ENCODE measurements at places on chromosomes 16 and 17.
A peak's percentile ranks its signal among the peaks of the same experiment; 100 is the strongest.

GRCh38 chr16:64469906-64470702 is 651.8 kb downstream of the CDH11 start:
- DNase-seq = no peak

DNA sequence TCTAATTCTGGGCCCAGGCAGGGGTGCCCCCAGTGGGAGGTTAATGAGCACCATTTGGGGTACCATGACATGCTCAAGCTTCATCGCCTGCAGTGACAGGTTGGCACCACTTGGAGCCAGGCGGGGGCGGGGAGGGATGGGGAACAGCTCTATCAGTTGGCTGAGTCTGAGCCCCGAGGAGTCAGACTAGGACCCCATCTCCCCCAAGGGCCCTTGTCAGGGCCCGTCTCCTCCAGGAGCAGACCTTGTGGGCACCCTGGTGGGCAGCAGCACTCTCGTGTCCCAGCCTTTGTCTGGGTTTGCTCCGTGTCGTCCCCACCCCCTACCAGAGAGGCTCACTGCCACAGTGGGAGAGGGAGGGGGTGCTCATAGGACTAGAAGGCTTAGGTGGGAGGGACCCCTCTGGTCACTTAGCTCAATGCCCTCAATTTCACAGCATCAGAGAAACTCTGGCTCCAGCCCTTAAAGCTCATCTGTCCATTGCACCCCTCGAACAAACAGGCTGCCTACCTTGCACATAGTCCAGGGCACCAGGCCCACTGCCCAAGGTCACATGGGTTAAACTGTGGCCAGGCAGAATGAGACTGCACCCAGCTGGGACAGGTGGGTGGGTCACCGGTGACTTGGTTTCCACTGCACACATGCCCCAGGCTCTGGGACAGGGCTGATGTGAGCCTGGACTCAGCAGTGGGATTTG is 4.1 kb downstream of the PPP1R9B start:
- no peak for DNase-seq

GRCh38 chr17:33056399-33057146 is 64.9 kb downstream of the SPACA3 start:
- no peak for DNase-seq

- DNase-seq = no peak
These were observed 5.3 kb downstream of the KRT28 start for GRCh38 chr17:40794466-40794865.

- DNase-seq = no peak
These were observed 19.9 kb upstream of the TCF25 start for GRCh38 chr16:89853306-89853993.

- no peak for DNase-seq
These were observed 9.7 kb downstream of the PSMB3 start for GRCh38 chr17:38762231-38762630.

DNA sequence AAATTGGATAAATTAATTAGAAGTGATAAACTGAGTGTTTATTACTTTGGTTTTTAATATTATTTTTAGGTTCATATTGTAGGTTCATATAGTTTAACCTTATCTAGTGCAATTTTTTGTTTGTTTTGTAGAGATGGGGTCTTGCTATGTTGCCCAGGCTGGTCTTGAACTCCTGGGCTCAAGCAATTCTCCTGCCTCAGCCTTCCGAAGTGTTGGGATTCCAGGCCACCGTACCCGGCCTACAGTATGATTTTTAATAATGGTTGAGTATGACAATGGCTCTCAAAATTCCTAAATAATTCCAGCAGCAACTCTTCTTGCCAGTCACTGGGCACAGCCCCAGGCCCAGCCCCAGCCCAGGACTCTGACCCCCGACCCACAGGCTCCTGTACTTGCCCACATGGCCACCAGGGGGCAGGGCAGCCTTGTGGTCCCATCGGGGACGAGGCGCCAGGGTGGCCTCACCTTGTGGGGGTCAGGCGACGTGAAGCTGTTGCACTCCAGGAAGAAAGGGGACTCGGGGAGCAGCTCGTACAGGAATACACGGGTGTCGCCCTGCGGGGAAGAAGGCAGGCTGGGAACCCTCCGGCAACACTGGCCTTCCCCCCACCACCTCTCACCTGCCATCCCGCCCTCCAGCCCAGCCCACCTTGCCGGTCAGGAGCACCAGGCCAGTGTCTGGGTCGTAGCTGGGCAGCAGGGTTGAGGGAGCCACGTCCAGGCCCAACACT is 7.9 kb upstream of the PAM16 start:
- peak; percentile 66 for DNase-seq

DNA sequence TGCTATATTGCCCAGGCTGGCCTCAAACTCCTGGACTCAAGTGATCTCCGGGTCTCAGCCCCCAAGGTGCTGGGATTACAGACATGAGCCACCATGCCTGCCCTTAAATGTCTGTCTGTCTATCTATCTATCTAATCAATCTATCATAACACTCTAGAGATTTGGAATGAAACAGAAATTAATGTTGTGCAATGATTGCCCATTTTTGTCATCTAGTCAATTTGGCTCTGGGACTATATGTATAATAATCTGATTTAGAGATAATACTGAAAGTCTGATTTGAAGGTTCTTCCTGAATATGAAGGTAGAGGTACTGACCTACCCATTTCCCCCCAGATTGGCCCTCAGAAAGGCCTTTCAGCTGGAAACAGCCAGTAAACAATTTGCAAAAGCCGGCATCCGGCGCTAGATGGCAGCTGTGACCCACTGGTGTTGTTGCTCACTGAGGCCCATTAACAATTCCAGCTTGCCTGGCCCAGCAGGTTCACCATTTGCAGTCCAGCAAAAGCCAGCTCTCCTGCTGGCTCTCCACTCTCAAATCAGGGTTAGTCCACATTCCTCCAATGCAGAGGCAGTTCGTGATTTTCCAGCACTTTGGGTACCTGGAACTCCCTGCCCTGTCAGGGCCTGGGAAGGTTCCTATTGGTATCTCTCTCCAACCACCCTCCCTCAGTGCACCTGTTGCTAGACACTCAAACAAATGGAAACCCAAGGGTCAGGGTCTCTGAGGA is 22.9 kb upstream of the C16orf87 start:
- peak; percentile 55 for DNase-seq

DNA sequence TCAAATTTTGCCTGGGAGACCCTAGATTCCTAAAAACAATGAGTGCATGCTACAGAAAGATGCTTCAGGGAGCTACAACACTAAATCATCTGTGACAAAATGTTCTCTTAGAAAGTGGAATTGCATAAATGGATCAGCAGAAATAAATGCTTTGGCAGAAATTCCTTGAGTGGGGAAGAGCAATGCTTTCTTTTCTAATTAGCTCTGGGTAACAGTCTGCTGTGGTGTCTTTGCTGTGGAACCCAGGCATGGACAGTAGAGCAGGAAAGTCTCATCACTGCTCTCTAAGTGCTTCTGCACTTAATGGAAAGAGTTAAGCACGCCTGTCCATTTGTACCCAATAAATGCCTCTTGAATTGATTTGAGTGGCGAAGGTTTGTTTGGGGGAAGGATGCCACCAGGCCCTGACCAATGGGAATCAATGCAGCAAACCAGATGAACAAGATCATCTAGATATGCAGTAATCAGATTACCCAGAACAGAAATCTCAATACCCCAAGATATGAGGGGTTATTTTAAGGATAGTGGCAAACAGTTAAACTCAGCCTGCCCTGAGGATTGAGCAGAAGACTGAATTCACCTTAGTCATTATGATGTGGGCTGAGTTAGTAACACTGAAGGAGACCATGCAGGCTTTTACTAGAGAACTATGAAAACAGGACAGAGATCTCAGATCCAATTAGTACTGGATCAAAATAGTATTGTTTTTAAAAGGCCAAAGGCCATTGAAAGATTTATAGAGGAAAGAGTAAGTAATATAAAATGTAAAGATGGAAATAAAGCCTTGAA is 13.6 kb downstream of the HLF start:
- DNase-seq = no peak

GRCh38 chr17:44487170-44487569 is 16.0 kb downstream of the GPATCH8 start:
- no peak for DNase-seq

GRCh38 chr17:47695429-47696376 is 1.7 kb downstream of the TBKBP1 start:
- DNase-seq = no peak

GRCh38 chr17:70261170-70261569 is 91.8 kb downstream of the KCNJ2 start:
- DNase-seq = no peak

GRCh38 chr16:23369416-23369815 is 67.3 kb downstream of the SCNN1B start:
- no peak for DNase-seq

- no peak for DNase-seq
These were observed 175.9 kb downstream of the IRF8 start for GRCh38 chr16:86074651-86075487.

GRCh38 chr17:49362723-49363117 is 670 bp upstream of the ZNF652 start:
- DNase-seq = no peak

DNA sequence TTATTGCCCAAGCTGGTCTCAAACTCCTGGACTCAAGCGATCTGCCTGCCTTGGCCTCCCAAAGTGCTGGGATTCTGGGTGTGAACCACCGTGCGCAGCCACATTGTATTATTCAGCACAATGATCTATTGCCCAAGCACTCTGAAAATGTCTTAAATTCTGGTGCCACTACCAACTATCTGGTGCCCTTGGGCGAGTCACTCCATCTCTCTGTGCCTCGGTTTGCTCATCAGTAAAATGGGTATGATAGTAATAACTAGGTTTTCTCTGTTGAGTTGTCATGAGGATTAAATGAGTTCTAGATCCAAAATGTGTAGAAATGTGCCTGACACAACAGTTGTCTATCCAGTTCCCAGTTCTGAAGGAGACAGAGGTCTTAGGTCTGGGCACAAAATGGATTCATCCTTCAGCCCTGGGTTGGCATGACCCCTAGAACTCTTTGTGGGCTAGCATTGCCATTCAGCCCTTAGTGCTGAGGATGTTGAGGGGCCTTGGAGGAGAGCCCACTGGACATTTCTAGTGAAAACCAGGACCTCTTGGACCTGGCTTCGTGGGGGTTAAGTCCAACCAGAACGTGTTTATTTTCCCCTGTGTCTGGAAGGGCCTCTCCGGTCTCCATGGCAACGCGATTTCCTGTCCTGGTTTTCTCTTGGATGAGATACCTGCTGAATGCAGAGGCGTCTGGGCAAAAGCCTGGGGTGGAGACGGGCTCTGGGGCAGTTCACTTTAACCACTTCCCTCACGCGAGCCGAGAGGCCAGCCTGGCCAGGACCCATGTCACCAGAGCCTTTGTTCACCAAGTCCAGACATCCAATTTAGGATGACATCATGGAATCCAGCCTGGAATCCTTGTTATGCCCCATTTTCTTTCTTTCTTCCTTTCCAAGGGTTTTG is 43.7 kb upstream of the TNRC6A start:
- no peak for DNase-seq

- no peak for DNase-seq
These were observed 14.6 kb upstream of the CSNK1D start for GRCh38 chr17:82287868-82288801.

DNA sequence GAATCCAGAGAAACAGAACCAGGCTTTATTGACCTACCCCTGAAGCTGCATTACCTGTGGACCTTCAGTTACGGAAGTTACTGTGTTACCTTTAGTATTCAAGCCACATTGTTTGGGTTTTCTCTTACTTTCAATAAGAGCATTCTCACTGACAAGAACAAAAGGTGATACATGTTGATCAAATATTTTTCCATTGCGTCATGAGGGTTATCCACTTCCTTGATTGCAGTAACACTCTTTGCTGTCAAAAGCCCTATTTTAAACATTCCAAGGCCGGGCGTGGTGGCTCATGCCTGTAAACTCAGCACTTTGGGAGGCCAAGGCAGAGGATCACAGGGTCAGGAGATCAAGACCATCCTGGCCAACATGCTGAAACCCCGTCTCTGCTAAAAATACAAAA is 28.6 kb upstream of the PAFAH1B1 start:
- DNase-seq = no peak

DNA sequence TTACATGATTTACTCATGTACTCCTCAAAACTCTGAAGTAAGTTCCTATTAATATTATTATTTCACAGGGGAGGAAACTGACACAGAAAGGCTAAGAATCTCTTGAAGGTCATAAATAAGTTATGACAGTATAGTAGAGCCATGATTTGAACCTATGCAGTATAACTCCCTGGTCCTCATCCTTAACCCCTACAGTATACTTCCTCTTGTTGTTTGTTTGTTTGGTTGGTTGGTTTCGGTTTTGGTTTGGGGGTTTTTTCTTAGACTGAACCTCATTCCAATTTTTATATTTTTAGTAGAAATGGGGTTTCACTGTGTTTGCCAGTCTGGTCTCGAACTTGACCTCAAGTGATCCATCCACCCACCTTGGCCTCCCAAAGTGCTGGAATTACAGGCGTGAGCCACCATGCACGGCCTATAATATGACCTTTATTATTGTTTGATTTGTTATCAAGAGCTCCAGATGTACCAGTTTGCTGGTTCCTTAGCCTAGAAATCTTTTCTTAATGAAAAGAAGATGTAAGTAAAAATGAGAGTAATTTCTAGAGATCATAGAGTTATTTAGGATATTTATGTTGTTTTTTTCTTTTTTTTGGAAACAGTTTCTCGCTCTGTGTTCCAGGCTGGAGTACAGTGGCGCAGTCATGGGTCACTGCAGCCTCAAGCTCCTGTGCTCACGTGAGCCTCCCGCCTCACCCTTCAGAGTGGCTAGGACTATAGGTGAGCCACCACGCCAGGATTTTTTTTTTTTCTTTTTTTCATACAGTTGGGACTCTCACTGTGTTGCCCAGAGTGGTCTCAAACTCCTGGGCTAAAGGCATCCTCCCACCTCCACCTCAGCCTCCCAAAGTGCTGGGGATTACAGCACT is 4.8 kb downstream of the PRR11 start:
- no peak for DNase-seq

GRCh38 chr17:63445571-63445953 is 544 bp downstream of the CYB561 start:
- peak; percentile 55 for DNase-seq

DNA sequence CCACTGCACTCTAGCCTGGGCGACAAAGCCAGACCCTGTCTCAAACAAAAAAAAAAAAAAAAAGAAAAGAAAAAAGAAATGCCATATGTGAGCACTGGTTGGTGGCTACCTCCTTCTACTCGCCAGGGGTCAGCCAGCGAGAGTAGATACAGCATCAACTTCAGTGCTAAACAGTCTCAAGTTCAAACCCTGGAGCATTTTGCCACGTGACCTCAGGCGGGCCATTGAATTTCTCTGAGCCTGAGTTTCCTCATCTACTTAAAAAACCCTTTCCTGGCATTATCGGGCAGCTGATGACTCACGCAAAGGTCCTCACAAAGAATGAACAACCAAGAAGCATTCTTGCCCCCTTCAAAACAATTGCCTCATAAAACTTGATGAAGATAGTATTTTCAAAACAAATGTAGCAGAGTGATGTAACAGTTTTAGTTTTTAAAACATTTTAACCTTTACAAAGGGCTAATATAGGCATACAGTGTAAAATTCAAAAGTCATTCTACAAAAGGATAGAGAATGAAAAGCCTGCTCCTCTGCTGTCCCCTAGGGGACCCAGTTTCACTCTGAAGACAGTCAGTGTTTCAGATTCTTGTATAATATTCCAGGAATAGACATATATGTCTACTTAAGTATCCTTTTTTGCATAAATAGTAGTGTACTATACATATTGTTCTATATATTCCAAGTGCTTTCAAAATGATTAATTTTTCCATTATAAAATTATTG is 28.4 kb downstream of the DNAH2 start:
- no peak for DNase-seq

Measured in activated CD4-positive, alpha-beta T cell treated with anti-CD3 and anti-CD28 coated beads, Interleukin-2, amount 50 U/mL, for 1 hour (primary cell).